Islet precursor cell (in vitro differentiated cells): ENCODE measurements at places on chromosomes 12 and 14.
A peak's percentile ranks its signal among the peaks of the same experiment; 100 is the strongest.

DNA sequence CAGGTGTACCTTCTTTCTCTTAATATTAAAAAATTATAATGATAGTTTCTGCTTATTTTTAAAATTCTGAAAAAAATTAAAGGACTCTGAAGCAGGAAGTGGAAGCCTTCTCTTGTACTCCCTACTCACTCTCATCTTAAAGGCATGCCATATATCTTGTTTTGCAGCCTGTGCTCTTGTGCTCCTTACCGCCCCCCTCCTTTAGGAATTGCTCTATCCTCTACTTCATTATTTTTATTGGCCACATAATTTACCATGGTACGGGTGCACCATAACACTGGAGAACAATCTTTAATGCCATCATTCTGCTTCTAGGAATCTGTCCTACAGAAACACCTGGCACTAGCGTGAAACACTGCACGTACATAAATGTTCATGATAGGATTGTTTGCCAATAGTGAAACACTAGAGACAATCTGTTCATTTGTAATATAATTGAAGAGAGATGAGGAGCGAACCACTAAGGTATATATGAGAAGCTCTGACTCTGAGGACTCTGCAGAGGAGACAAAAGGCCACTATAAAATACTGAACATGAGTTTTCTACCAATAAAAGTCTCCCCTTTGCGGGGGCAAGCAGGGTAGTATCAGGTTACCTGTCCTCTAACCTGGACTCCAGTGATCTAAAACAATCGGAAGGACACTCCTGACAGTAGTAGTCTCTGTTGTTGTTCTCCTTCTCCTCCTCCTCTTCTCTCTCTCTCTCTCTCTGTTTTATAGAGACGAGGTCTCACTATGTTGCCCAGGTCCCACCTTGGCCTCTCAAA, 6.3 kb upstream of the NYNRIN start:
- DNase-seq = no peak

DNA sequence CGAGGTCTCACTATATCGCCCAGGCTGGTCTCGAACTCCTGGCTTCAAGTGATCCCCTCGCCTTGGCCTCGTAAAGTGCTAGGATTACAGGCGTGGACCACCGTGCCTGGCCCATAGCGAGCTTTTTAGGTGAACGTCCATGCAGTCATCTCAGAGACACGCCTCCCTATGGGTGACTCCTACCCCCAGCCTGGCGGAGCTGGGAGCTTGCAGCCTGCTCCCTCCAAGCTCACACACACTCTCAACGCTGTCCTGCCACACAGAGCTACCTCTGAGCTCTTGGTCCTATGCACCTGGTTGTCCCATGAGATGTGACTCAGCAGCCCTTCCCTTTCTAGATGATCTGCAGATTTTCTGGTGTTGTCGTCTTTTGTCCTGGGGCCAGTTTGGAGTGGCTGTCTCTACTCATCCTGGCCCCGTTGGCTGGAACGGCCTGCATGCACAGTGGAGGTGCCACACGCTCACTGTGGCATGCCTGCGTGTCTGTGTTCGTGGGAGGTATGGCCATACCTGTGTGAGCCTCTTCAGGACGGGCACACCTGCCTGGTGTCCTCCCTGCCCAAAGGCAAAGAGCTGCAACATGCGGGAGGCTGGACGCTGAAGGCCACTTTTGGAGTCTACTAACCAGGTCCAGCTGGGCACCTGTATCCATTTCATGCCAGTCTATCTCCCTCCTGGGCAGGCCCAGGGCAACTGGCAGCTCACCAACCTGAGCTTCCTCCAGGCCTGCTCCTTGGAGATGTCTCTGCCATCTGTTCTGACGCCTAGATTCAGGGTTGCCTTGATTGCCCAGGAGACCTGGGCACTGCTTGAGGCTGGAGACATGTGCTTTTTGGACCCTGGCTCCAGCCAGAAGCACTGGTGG, 18.1 kb downstream of the CABP1 start:
- no peak for DNase-seq

DNA sequence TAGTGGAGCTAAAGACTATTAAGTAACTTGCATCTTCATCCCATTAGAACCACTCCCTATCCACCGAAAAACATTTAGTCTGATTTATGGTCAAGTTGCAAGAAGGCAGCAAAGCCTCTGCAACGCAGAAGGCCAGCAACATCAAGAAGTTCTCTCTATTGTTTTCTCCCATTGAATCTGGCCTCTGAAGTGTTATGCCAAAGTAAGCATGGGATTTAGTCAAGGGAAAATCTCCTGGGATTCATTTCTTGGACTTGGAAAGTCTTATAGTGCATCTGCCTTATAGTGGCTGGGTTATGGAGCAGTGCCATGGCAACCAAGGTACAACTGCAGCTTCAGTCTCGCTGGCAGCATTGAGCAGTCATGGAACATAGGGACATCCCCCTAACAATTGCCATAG, 87.7 kb upstream of the KRR1 start:
- no peak for DNase-seq

GRCh38 chr14:93688239-93688666, 100.0 kb downstream of the PRIMA1 start:
- DNase-seq = no peak

- DNase-seq = no peak
These were observed 57.6 kb downstream of the PRKAB1 start for GRCh38 chr12:119725523-119725922.

DNA sequence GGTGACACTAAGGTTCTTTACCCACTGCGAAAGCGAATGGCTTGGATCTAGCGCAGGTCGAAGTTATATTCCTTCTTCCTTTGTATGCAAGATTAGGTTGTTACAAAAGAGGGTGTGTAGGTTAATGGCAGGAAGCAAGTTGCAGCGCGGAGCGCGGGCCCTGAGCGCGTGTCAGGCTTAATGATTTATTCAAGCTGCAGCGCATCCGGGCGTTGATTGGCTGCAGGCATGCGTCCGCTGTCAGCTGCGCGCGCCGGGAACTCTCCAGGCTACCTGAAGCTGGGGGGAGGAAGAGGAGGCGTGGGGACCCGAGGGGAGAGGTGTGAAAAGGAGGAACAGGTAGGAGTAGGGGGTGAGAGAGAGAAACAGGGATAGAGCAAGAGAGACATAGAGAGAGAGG, 7.4 kb downstream of the ASCL1 start:
- peak; percentile 71 for DNase-seq

- peak; percentile 86 for DNase-seq
These were observed 425.8 kb upstream of the ATXN7L3B start for GRCh38 chr12:74111688-74112360.

DNA sequence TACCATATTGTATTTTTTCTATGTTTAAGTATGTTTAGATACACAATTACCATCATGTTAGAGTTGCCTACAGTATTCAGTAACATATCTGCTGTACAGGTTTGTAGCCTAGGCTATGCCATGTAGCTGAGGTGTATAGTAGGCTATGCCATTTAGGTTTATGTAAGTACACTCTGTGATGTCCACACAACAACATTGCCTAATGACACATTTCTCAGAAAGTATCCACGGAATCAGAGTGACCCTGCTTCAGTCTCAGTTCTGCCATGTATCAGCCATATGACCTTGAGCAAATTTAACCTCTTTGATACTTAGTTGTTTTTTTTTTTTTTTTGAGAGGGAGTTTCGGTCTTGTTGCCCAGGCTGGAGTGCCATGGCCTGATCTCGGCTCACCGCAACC, 12.7 kb downstream of the SUSD6 start:
- DNase-seq = no peak

- DNase-seq = no peak
These were observed 6.3 kb upstream of the PZP start for GRCh38 chr12:9214534-9214933.

DNA sequence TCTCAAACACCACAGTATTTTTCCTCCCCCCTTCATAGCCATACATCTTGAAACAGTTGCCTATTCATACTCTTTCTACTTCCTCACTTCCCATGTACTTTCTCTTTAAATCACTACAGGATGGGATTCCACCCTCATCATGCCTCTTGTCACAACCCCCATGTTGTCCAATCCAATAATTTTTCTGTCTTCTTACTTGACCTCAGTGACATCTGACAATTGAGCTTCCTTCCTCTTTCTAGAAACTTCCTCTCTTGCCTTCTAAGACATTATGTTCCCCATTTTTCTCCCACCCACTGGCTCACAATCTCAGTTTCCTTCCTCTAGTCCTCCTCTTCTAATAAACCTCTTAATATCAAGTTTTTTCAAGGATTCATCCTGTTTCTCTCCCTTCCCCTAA, 5.3 kb downstream of the C2CD5 start:
- DNase-seq = no peak
